ENCODE measurements at places on chromosomes 7 and 10.

DNA sequence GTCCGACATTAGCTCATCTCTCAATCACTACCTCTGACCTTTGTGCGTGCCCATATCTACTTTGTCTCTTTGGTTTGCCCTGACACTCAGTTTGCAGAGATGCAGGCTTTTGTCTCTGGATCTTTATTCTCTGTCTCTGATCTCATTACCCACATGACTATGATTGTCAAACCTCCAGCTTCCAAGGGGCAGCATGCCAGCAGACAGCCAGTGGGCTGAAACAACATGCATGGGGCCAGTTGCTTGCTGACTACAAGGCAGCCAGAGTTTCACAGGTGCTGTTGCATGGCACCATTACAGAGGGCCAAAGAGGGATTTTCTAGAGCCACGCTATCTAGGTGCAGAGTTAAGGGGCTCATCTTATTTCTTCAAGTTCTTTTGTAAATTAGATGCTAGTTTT is 146.2 kb downstream of the SPAG6 start:
- no peak for DNase-seq

GRCh38 chr10:63236113-63236935 is 103.2 kb downstream of the NRBF2 start:
- DNase-seq = no peak

DNA sequence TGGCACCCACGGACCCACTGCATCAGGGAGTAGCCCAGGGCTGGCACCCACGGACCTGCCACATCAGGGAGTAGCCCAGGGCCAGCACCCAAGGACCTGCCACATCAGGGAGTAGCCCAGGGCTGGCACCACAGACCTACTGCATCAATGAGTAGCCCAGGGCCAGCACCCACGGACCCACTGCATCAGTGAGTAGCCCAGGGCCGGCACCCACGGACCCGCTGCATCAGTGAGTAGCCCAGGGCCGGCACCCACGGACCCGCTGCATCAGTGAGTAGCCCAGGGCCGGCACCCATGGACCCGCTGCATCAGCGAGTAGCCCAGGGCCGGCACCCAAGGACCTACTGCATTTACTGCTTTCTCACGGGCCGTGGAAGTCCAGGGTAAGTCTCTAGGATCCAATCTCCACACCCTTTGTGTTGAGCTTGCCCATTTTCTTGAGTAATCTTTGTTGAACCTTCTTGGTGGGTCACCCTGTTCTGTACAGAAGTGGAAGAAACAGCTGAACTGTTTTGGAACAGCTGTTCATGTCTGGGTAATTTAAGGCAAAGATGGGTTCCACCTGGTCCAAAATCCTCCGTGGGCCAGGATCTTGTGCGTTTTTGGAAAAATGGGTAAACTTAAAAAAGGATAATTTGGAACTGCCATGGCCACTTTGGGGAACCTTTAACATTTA is 69.0 kb downstream of the VIPR2 start:
- DNase-seq = no peak

DNA sequence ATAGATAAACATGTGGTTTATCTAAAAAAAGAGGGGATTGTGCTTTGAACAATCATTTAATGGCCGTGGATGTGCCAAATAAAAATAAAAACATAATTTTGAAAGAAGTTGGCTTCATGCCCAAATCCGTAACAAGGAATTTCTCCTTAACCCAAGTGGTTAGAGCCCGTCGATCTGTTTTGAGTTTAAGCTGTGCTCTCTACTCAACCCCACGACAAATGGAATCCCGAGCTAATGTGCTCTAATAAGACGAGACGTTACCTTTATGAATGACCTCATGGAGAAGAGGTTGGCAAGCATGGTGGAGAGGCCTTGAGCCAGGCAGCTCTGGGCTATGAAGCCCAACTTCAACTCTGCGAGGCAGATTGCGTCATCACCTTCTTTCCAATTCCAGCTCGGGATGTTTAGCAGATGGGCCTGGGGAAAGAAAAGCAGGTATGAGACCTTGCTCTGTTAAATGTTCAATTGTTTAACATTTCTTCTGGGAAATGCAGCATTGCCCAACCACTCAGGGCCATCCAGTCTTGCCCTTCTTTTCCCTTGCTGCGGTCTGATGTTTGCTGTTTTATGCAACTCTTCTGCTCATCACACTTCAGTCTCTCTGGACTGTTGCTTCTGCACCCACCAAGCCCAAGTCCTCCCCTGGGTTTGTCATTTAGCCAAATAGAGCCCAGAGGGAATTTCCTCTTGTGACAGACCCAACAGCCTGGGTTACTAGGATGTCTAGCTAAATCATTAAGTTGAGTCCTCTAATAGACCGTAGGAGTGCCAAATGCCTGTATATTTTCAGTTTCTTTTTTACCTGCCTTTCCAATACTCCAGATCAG is 564.6 kb downstream of the KCNMA1 start:
- no peak for DNase-seq

DNA sequence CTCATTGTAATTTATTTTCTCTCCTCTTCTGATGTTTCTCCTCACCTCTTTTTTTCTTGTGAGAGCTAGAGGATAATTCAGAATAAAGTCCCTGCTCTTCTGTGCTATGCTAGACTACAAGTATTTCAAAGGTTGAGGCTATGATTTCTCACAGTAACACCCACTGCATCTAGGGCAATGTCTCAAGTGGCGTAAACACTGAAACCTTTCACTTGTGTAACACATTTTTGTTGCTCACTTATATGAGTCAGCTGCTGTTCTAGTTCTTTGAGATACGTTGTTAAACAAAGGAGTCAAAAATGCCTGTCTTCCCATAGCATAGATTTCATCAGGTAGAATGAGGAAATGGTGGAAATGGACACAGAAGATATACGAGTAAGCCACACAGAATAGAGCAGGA is 305.1 kb upstream of the PITRM1 start:
- DNase-seq = no peak

- DNase-seq = no peak
Observed at GRCh38 chr10:110502851-110503301, 5.2 kb downstream of the DUSP5 start.

All from stimulated activated CD4-positive, alpha-beta T cell treated with anti-CD3 and anti-CD28 coated beads, TNF-alpha, amount 100 ng/mL, for 1 hour (primary cell).